ENCODE measurements at places on chromosomes 3 and 15.

- peak; percentile 54 for DNase-seq
Observed at GRCh38 chr3:148955544-148956346, 35.6 kb upstream of the GYG1 start.

DNA sequence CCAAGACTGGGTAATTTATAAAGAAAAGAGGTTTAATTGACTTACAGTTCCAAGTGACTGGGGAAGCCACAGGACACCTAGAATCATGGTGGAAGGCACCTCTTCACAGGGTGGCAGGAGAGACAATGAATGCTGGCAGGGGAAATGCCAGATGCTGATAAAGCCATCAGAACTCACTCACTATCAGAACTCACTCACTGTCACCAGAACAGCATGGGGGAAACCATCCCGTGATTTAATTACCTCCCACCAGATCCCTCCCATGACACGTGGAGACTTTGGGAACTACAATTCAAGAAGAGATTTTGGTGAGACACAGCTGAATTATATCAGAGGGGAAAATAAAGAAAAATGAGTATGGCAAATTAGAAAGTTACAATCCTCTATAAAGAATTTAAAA, 310.9 kb downstream of the BCHE start:
- no peak for DNase-seq

- DNase-seq: no peak
Observed at GRCh38 chr3:70832089-70832833, 519.8 kb upstream of the MDFIC2 start.

GRCh38 chr3:4595710-4596113, 102.6 kb downstream of the ITPR1 start:
- DNase-seq: no peak

DNA sequence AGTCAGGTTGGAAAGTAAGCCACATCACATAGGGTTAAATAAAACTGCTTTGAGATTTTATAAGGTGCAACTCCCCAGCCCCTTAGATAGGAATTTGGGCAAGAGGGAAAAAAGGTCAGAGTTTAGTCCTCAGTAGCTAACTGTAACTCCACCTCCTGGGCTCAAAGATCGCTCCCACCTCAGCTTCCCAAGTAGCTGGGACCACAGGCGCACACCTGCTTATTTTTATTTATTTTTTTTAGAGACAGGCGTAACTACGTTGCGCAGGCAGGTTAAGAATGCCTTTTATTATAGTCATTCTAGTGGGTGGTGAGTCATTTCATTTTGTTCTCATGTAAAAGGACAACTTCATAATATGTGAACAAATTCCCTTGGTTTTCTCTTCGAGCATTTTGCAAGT, 14.7 kb downstream of the TM2D3 start:
- no peak for DNase-seq

DNA sequence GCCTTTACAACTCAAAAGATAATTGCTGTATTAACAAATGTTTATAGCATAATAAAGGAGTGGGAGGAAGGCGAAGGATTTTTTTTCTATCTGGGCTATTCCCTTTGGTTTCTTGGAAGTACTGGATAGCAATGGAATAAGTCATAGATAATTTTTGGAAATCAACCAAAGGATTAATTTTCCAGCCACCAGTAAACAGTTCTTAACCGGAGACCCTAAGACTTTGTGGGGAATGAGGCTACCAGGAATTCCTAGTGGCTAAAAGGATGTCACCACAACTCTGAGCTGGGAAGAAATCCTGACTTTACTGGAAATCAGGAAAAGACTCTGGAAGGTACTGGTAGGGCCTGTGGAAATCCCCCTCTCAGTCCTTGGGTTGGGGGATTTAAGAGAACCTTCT, 138.4 kb upstream of the RARB start:
- DNase-seq: no peak

DNA sequence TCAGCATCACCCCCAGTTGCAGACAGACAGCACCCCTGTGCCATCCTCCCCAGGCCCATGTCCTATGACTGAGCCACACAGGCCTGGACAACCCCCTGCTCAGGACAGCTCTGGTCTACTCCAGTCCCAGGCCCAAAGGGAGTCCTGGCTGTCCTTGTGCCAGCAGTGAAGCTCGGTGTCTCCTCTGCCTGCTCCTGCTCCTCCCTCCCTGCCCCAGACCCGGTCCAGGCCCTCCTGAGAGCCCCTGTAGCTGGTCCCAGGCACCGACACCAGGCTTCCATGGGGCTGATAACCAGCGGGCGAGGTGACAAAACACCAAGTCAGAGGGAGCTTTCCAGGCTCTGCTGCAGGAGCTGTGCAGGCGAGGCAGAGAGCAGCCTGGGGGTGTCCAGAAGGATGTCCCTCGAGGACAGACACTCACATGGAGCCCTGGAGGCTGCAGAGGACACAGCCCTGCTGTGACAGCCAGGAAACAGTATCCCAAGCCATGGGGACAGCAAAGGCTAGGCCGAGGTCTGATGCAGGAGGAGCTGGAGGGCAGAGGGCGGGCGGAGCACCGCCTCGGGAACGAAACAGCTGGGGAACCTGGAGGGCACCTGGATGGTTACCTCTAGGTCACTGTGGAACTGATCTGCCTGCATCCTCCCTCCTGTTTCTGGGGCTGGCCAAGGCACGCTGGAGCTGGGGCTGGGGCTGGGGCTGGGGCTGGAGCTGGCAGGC, 103.8 kb upstream of the PRR20G start:
- no peak for DNase-seq

GRCh38 chr3:187976365-187976900, 177.5 kb upstream of the LPP start:
- no peak for DNase-seq

- no peak for DNase-seq
Observed at GRCh38 chr3:5013021-5013906, 34.0 kb downstream of the BHLHE40 start.

GRCh38 chr3:94811836-94812235, 749.0 kb downstream of the NSUN3 start:
- DNase-seq: no peak

GRCh38 chr3:88225326-88226008, 75.7 kb downstream of the C3orf38 start:
- DNase-seq: no peak

DNA sequence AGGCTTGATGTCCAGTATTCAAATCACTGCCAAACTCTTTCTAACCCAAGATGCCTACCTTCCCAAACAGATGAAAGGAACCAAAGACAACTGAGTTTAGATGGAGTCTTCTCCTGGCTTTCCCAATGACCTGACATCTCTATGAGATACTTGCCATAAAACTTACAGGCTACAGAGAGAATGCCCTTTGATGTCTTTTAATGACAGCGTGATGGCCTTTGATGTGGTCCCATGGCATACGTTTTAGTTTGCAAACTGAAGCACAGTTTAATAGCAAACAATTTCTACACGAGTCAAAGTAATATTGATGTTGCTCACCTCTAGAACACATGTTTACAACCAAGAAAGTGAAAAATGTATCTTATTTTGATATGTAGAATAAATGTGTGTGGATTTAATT, 73.2 kb downstream of the ZIC4 start:
- DNase-seq: no peak

DNA sequence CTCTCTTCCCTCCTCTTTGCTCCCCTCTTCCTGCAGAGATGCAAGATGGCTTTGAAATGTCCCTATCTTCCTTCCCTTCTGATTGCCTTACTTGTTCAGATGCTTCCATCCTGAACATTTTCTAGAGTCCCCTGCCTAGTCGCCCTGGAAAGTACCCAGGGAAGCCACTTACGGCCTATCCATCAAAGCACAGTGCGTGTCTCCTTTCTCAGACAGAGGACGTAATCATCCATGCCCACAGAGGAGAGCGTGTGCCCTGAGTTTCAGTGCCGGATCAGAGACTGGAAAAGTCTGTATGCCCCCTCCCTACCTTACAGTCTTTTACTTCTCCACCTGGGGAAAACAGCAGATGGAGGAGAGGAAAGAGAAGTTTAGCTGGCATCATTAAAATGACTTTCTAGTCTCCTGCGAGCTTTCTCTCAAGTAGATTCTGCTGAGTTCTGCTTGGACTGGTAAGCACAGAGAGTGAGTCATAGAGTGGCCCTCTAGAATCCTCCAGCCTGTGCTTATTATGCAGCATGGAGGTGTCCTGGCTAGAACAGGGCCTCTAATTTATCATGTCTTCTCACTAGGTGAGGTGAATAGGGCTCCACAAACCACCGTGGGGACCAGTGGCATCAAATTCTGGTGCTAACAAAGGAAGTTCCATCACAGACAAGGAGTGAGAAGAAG, 114.6 kb downstream of the SLCO3A1 start:
- DNase-seq: no peak

- DNase-seq: no peak
Observed at GRCh38 chr15:35182841-35183479, 97.9 kb upstream of the NANOGP8 start.

Measured in NCI-H1092 treated with DMSO at 0.1 percent for 48 hours (cell line).